ENCODE measurements at places on chromosomes 5 and 9.

- DNase-seq: no peak
These were observed 15.5 kb upstream of the SHB start for GRCh38 chr9:38084556-38084880.

GRCh38 chr5:21173526-21173925 is 1185.5 kb upstream of the CDH18 start:
- no peak for DNase-seq

DNA sequence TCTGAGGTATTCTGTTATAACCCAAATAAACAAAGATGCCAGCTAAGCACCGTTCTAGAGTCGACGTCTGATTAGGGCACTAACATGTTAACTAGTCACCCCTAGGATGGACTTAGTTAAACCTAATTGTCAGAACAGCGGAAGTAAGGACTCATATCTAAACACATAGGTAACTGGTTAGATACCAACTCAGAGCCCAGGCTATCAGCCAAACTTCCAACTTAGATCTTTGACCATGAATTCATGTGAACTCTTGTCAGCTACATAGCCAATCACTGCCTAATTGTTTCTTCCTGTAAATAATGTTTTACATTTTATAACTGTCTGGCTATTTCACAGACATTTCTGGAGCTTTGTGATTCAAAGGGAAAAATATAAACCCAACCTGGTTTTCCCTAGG is 84.3 kb upstream of the DHFR start:
- no peak for DNase-seq

DNA sequence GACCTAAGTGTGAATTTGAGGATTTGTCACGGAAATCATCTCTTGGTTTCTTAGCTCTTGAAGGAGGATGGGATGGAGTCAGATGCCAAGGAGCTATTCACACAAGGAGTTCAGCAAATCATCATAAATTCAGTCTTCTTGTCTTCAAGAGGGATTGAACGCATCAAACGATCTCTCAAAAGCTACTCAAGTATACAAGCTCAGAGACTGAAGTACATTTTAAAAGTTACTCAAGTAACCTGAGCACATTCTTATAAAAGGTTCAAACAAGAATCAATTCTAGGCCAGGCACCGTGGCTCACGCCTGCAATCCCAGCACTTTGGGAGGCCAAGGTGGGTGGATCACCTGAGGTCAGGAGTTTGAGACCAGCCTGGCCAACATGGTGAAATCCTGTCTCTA is 21.1 kb upstream of the GOLPH3 start:
- DNase-seq: no peak

- no peak for DNase-seq
These were observed 422.9 kb downstream of the DTWD2 start for GRCh38 chr5:118565335-118565971.

- DNase-seq: no peak
These were observed 234.8 kb downstream of the MED10 start for GRCh38 chr5:6143523-6143922.

DNA sequence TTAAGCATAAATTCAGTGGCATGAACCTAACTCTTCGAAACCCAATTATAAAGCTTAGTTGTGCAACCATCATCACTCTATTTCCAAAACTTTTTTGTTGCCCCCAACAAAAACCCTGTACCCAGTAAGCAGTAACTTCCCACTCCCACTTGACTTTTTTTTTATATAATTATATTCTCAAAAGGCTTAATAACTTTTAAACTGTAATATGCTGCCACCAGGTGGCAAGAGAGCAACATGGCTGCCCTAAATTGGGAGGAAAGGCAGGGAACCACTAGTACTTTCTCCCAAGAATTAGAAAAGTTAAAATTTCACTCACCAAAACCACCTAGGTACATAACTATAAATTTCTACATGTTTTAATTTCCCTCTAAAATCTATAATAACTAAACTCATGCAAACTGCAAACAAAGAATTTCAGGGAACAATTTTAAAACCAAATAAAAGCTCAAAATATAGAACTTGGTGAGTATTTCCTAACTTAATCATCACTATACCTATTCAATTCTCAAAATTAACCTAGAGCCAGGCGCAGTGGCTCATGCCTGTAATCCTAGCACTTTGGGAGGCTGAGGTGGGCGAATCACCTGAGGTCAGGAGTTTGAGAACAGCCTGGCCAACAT is 50.2 kb upstream of the RNF38 start:
- DNase-seq: no peak

GRCh38 chr9:129632460-129632859 is 6.5 kb downstream of the NTMT1 start:
- no peak for DNase-seq

GRCh38 chr5:14173377-14174229 is 30.5 kb downstream of the TRIO start:
- DNase-seq: no peak

DNA sequence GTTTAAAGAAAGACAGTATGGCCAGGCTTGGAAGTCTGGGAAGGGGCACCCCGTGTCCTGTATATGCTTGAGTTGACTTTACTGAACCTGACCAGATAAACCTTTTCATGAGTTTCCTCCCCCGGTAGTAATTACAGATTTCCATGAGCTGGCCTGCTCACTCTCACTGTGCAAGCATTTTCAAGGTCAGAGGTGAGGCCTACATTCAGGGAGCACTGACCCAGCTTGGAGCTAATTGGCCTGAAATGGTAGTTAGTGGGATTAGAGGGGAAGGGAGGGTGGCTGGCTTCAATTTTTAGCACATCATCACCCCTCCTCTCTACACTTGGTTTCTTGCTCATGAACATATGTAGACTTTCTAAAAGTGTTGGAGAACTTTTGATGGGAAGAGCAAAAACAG is 99.2 kb downstream of the PSAT1 start:
- DNase-seq: no peak

DNA sequence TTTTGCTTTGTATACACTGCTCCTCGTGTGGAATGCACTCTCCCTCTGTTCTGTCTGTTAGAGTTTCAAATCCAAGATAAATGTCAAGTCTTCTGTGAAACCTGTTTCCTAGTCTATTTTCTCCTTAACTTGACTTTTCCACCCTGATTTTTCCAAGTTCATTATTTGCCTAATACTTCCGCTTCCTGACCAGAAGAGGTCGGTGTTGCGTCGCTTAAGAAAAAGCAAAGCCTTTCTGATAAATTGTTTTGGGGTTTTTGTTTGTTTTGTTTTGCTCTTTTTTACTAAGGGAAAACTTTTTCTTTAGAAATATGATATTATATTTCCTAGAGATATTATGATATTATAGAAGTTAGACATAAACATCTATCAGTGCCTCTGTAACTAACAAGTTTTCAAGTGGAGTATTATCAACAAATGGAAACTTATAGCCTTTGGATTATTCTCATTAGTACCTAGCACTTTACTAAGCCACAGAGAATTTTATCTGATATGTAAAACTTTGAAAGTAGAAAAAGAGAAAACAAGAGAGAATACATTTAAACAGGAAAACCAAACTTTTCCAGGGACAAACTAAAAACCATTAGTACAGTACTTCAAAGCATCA is 55.8 kb downstream of the PHAX start:
- no peak for DNase-seq

DNA sequence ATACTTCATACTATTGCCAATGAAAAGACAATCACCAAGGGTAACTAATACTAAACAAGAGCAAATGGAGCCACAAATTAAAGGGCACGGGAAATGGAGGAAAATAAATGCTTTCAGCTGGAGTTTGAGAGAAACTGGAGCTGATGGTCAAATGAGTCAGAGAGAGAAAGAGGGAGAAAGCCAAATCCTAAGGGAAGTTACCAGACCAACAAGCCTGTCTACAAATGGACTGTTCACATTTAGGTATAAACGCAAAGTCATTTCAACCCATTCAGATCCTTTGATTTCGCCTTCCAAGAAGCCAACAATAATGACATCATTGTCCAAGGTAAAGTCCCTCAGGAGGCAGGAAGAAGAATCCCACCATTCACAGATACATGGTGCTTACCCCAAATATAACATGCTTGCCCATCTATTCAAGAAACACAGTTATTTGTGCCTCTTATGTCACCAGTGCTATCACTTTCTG is 351.8 kb downstream of the RAB3C start:
- no peak for DNase-seq

- DNase-seq: no peak
These were observed 1.0 kb upstream of the F2R start for GRCh38 chr5:76714751-76715485.

GRCh38 chr9:71752928-71753327 is 15.4 kb downstream of the CEMIP2 start:
- DNase-seq: no peak

DNA sequence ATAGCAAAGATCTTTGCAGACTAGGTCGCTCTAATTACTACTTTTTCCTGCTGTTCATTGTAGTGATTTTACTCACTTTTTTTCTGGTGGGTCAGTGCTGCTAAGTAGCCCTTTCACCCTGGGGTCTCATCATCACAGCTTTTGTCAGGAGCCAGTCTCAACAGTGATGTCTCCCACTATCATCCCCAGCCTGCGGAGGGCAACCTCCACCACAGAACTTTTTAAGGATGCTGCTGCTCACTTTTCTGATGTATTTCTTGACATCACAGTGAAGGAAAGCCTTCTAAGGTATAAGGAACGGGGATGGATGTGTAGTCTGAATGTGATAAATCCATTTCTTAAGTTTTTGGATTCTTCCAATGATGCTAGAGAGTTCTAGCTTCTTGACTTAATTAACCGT is 242.5 kb upstream of the RIOK2 start:
- DNase-seq: no peak

DNA sequence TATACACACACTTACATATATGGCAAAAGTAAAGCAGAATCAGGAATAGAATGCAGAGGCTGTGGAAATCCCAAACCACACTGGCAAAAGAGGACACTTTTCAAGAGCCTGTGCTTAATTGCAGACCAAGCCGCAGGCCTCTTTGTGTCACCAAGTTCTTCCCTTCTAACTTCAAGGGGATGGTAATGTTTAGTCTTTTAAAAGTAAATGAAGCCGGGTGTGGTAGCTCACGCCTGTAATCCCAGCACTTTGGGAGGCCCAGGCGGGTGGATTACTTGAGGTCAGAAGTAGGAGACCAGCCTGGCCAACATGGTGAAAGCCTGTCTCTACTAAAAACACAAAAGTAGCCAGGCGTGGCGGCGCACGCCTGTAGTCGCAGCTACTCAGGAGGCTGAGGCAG is 28.7 kb downstream of the ROR2 start:
- DNase-seq: no peak

DNA sequence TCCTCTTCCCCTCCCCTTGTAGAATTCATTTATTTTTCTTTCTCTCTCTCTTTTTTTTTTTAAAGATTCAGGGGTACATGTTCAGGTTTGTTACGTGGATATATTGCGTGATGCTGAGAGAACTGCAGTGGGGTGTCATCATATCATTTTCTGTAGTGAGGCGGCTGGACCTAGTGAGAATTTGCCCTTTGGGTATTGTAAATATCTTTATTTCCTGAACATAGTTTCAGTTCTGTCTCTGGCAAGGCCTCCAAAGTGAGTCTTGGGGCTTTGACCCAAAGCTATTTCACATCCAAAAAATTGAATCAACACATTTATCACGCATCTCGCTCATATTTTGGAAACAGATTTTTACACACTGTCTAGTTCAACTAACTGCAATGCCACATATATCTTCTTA is 25.4 kb upstream of the MYOT start:
- DNase-seq: no peak

GRCh38 chr9:6014670-6015270 is 654 bp downstream of the RANBP6 start:
- no peak for DNase-seq

GRCh38 chr5:80487444-80487828 is 464 bp upstream of the FAM151B start:
- no peak for DNase-seq

DNA sequence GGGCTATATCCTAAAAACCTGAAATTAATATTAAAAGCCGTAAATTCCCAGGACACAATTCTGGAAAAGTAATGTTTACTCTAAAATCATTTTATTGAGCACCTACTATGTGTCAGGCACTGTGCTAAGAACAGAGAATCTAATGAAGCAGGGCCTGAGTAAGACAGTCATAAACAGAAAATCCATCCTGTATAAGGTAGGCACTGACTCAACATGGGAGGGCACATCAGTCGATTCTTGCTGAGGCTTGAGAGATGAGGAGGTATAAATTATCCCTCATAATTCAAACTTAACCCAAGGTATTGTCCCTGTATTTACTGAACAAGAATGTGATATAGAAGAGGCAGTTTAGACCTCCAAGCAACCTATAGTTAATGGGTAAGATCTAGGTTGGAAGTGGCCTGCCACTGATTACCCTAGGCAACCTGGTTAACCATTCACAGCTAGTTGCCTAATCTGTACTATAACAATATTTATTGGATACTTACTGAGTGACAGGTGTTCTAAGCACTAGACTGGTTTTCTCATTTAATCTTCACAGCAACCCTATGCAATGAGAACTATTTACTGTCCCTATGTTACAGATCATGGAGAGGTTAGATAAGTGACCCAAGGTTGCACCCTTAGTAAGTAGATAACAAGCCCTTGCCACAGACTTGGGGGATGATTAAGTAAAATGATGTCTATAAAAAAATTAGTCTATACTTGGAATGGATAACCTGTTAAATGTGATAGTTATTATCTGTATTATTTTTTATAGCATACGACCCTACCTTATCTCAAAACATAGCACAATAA is 317.7 kb downstream of the PDE4D start:
- no peak for DNase-seq

DNA sequence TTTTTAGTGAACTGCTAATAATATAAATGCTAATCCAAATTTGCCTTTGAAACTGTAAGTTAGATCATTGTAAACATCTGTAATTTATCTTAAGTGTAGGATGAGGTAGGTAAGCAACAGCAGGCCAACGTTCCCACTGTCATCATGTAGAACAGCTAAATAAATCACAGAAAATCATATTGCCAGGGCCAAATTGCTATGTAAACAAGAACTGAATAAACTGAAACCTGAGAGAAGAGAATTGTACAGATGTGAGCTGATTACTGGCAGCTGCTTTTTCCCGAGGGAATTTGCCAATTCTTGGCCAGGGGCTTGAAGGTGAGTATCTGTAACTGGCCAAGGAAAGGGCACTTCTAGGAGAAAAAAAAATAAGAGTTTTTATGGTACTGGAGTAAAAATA is 97.6 kb downstream of the CDH10 start:
- no peak for DNase-seq

DNA sequence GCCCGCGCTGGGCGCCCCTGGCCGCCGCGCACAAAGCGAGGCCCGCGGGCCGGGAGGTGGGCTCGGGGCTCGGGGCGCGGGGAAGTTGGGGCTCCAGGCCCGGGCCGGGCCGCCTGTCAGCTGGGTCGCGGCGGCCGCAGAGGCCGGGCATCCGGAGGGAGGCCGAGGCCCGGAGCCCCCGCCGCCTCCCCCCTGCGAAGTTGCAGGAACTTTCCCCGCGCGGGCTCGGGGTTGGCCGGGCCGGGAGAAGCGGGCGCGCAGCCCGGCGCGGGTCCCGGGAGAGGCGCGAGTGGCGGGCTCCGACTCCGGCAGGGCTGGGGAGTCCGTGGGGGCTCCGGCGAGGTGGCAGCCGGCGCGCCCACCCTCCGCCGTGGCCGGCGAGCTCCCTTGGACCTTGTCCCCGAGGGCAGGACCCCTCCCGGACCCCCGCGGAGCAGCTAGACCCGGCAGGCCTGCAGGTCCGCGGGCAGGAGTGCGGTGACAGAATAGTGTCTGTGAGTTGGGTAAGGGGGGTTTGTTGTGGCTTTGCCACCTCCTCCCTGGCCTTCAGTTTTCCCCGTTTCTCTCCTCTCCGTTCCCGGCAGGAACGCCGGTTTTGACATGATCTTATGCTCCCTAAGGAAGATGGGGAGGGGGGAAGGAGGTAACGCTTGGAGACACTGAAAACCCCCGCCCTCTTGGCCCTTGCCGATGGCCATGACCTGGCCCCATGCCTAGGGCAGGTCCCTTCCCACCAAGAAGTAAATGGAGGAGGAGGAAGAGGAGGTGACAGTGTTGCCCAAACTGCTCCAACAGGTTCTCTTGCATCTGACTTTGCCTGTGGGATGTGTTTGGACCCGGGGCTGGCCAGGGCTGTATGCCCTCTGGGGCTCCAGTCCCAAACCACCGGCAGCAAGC is 942 bp downstream of the PHF2 start:
- DNase-seq: no peak

Data from stimulated activated CD8-positive, alpha-beta memory T cell treated with anti-CD3 and anti-CD28 coated beads, Interleukin-7, amount 100 ng/mL, for 1 hour (primary cell).